ENCODE measurements at places on chromosomes 7 and 10. TPM values are rescaled to one million over a fixed set of nuclear protein-coding genes. Genes with fewer than 3 reads are reported as not detected.

DNA sequence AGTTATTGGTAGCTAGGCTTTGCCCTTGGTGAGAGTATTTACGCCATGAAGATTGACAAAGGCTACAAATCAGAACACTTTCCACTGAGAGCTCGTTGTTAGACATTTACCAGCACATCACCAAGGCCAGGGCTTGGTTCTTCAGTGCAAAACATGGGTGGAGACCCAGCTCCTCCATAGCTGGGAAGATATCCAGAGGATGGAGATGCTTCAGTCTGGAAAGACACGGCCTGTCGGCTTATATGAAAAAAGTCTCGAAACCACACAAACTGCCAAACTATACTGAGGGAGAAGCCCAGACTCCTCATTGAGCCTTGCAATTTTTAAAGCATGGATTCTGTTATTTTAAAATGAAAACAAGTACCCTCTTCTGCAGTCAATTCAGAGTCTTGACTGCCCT is 83.4 kb upstream of the ANLN start:
- H3K4me3 ChIP-seq = no peak overlapping the region
- no peaks in the 10 kb centered on the region for H3K36me3 ChIP-seq
- no peak overlapping the region for H3K27ac ChIP-seq
- H3K4me1 ChIP-seq = no peaks in the 10 kb centered on the region

- no peak overlapping the region for H3K27ac ChIP-seq
- H3K4me3 ChIP-seq = no peak overlapping the region
- H3K27me3 ChIP-seq = no peaks in the 10 kb centered on the region
These were observed 153.0 kb downstream of the PLCE1 start for GRCh38 chr10:94146746-94147145.

GRCh38 chr7:31735991-31736982 is 49.3 kb downstream of the PPP1R17 start:
- no peaks in the 10 kb centered on the region for H3K4me1 ChIP-seq
- peaks cover 3% of the 10 kb centered on the region for H3K27me3 ChIP-seq
- H3K36me3 ChIP-seq = no peaks in the 10 kb centered on the region
- H3K4me3 ChIP-seq = no peak overlapping the region
- H3K27ac ChIP-seq = no peak overlapping the region

- no peaks in the 10 kb centered on the region for H3K36me3 ChIP-seq
- no peaks in the 10 kb centered on the region for H3K4me1 ChIP-seq
- no peaks in the 10 kb centered on the region for H3K27me3 ChIP-seq
- no peak overlapping the region for H3K27ac ChIP-seq
These were observed 328.4 kb upstream of the AOAH start for GRCh38 chr7:37052705-37053104.

DNA sequence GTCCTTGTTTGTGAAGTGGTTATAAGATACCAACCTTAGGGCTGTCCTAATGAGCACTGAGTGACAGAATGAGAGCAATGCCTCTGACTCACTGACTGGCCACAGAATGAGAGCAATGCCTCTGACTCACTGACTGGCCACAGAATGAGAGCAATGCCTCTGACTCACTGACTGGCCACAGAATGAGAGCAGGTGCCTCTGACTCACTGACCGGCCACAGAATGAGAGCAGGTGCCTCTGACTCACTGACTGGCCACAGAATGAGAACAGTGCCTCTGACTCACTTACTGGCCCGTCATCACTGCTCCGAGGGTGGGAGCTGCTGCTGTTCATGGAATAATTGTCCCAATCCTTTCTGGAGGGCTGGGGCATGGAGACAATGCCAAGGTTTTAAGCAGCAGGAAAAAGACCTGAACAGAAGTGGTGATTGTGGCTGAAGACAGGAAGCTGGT is 265.2 kb upstream of the PPP2R2D start:
- no peak overlapping the region for H3K4me3 ChIP-seq
- H3K27me3 ChIP-seq = peaks cover 13% of the 10 kb centered on the region
- no peaks in the 10 kb centered on the region for H3K4me1 ChIP-seq

DNA sequence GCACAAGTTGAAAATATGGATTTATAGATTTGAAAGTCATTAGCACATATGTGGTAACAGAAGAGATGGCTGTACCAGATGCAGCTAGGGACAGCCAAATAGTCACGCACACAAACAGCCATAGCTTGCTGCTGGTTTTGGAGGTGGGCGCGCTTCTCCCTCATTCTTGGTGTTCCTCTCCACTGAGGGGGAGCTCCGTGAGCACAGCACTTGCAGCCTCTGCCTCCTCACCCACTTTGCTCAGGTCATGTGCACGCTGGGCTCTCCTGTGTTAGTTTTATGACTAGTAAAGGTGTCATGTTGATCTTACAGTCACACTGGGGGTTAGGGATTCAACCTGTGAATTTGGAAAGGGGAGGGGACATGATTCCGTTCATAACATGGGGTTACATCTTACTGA is 8.5 kb upstream of the ZNF786 start:
- no peak overlapping the region for H3K4me3 ChIP-seq
- no peaks in the 10 kb centered on the region for H3K4me1 ChIP-seq
- no peaks in the 10 kb centered on the region for H3K36me3 ChIP-seq
- no peak overlapping the region for H3K27ac ChIP-seq
- no peaks in the 10 kb centered on the region for H3K27me3 ChIP-seq
- no peak for DNase-seq

DNA sequence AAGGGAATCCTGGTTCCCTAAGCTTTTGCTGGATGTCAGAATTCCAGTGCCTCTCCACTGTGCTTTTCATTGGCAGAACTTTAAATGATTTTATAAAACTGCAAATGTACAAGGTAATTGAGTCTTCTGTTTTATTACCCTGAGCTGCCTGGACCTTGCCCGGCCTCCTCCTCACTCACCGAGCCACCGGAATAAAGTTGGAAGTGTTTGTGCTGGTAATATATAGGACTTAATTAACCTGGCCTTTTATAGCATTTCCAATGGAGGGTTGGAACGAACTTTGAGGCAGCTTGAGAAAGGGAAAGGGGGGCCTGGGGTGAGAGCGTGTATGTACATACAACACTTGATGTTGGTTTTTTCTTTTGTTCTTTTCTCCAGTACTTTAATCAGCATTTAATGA is 43.4 kb downstream of the ZNF503 start:
- H3K27ac ChIP-seq = no peak overlapping the region
- H3K36me3 ChIP-seq = no peaks in the 10 kb centered on the region
- no peaks in the 10 kb centered on the region for H3K4me1 ChIP-seq
- no peak overlapping the region for H3K4me3 ChIP-seq
- H3K27me3 ChIP-seq = peaks cover 25% of the 10 kb centered on the region

DNA sequence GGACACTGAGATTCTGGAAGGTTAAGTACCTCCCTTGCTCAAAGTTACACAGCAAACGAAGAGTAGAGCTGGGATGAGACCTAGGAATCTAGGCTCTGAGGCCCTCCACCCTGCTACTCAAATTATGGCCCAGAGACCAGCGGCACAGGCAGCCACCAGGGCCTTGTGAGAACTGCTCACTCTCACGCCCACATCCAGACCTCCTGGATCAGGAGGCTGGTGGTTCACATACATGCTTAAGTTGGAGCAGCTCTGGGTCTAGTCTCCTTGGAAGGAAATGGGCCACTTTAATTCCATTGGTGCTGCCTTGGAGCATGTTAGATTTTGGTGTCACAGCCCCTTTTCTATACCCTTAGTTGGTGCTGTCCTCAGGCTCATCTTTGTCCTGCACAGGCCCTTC is 41.9 kb downstream of the ADRA2A start:
- no peak overlapping the region for H3K27ac ChIP-seq
- no peaks in the 10 kb centered on the region for H3K4me1 ChIP-seq
- no peak overlapping the region for H3K4me3 ChIP-seq
- no peaks in the 10 kb centered on the region for H3K36me3 ChIP-seq
- no peak for DNase-seq

The ANXA8 gene
- total RNA-seq = not detected

The EVX1 gene
- total RNA-seq = not detected

The WEE2 gene
- not detected for total RNA-seq

The LIPN gene
- total RNA-seq = not detected

Data from T-cell (primary cell).